C1 segment of cervical spinal cord (tissue), 14 donors: ENCODE measurements at places on chromosomes 7 and 10.

GRCh38 chr7:105759670-105760550 is 116.5 kb downstream of the ATXN7L1 start:
- peak; percentile 10 for DNase-seq

DNA sequence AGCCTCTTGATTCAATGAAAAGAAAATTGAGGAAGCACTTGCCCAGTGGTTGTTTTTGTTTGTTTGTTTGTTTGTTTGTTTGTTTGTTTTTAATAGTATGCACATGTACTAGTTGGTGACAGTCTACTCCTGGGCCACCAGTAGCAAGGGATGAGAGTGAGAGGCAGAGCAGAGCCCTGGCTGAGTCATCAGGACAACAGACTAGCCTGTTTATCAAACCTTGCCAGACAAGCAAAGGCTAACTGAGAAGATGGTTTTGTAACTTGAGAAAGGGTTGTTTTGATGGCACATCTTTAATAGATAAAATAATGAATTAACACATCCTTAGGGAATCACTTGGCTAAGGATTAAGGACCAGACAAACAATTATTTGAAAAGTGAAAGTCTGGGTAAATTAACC is 78.1 kb downstream of the INHBA start:
- no peak for DNase-seq

DNA sequence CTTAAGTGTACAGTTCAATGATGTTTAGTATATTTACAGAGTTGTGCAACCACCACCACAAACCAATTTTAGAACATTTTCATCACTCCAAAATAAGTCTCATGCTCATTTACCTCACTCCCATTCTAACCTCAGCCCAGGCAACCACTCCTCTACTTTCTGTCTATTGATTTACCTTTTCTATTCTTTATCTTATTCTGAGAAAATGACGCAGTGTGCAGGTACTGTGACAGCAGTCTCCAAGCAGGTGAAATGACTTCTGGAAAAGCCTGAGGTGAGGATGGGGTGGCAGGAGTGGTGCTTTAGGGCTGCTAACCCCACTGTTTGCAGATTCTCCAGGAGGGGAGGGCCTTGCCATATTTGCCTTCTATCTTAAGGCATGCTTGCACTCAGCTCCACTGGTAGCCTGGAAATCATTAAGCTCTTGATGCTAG is 39.5 kb downstream of the GARS1 start:
- no peak for DNase-seq

- DNase-seq = no peak
Observed at GRCh38 chr10:61804414-61804813, 97.1 kb upstream of the ARID5B start.

GRCh38 chr7:42264702-42265101 is 27.7 kb upstream of the GLI3 start:
- no peak for DNase-seq

DNA sequence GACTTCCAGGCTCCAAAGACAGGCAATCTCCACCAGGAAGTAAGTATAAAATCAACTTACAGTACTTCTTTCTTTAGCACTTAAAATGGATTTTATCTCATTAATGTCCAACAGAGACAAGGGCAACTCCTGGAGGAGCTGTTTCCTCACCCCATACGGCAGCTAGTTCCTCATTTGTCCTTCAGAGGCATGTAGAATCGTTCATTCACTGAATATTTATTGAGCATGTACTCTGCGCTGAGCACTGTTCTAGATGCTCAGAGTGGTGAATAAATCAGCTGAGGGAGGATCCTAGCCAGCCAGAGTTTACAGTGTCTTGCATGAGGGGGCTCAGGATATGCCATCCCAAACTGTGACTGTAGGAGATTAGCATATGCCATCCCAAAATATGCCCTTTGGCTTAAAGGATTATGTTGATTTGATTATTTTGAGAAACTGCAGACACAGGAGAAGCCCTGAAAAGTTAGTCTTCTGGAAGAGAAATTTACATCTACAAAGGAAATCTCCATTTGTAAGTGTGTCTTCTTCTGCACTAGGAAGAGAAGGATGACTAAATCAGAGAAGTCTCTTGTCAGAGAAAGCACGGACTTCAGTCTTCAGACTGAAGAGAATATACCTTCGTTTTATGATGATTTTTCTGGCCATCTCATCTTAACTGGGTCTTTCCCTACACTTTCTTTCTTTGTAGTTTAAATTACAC is 66.9 kb downstream of the BAMBI start:
- no peak for DNase-seq

GRCh38 chr7:155285833-155286232 is 11.8 kb upstream of the INSIG1 start:
- no peak for DNase-seq

DNA sequence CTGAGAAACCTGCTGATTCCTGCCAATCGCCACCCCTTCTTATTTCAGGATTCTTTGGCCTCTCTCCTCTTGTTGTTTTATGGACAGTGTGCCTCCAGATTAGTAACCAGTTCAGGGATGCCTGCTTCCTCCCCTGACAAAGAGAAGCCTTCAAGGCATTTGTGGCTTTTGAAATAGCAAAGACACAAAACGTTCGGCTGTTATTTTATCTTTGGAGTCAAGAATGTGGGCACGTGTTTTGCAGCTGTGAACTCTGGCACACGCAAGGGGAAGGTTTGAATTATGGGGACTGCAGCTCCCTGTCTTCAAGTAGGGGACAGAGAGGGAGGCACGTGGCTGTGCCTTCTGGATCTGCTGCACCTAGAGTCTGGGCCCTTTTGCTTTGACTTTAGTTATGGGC is 157.9 kb upstream of the GRB10 start:
- no peak for DNase-seq

GRCh38 chr7:48466713-48467112 is 295.5 kb downstream of the ABCA13 start:
- no peak for DNase-seq

DNA sequence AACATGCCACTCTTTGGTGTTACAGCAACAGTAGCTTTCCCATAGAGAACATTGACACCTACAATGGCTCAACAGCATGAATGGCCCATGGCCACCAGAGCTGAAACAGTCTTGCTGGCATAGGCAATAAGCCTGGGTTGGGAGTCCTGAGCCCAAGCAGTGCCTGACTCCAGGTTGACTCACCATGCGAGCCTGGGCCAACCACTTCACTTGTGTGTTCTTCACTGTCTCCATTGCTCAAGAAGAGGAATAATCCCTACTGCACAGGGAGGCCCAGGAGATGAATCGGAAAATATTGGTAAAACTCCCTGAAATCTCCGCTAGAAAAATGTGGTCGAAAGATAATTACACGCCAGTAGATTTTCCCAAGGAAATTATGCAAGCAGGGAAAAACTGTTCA is 89.2 kb upstream of the INHBA start:
- no peak for DNase-seq

DNA sequence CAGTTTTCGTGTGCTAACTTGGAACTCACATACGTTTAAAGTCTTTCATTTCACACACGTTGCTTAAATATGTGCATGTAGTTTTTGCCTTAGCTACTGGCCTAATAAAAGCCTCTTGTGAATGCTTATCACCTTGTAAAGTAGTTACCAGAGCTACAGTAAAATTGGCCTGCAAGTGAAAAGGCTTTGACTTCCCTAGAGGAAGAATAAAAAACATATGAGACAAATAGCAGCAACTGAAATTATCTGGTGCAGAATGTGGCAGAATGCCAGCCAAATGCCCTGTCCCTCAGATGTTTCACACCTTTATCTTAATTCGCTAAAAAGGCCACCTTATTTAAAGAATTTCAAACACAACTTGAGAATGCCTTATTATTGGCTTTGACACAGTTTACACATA is 28.1 kb upstream of the RPA3 start:
- no peak for DNase-seq
